ENCODE measurements at places on chromosomes 4 and X.
A peak's percentile ranks its signal among the peaks of the same experiment; 100 is the strongest.

DNA sequence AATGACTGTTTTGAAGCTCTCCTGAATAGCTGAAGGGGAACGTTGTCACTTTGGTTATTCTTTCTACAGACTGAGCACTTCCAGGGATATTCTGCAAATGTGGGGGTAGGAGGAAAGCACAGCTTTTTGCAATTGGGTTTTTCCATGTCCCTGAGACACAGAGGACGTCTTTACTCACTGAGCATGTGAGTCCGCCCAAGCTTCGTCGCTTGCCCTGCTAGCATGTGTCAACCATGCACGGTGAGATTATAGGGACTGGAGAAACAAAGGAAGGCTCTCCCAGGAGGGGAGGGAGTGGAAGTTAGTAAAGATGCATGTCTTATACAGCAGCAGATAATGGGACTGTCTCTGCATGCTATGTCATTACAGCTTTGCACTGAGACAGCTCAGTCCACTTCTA, 111.5 kb upstream of the SFRP2 start:
- no peak for ATAC-seq

- ATAC-seq = no peak
Measured at GRCh38 chr4:12703036-12703435, 781.1 kb downstream of the RAB28 start.

DNA sequence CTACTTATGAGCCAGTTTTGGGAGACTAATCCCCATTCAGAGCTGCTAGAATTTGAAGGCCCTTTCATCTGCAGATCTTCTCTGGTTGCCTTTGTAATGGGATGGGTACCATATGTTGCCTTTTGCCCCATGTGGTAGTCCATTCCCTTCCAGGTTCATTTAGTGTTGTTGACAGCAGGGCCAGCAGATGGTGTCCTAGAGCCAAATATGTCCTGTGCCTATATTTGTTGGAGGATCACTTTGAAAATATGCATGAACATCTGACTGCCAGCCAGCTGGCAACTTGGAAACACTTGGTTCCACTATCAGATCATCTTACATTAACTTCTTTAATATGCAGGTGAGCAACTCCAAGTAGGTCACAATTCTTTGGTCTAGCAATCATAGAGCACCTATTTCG, 30.4 kb downstream of the CFAP299 start:
- ATAC-seq = no peak

DNA sequence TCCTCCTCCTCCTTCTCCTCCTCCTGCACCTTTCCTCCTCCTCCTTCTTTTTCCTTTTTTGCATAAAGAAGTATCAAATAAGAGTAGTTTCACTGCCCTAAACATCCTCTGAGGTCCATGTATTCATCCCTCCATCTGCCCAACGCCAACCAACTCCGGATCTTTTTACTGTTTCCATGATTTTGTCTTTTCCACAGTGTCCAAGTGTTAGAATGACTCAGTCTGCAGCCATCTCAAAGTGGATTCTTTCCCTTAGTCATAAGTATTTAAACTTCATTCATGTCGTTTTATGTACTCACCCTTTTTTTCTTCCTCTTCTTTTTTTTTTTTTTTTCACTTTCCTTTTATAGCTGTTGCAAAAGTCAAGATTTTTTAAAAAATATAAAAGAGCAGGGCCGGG, 12.9 kb downstream of the CSF2RA start:
- ATAC-seq = no peak

- ATAC-seq = no peak
Measured at GRCh38 chr4:48228949-48229348, 40.7 kb downstream of the TEC start.

GRCh38 chr4:41280010-41280409, 23.3 kb downstream of the UCHL1 start:
- no peak for ATAC-seq

GRCh38 chrX:15781961-15782699, 8.2 kb upstream of the ZRSR2 start:
- ATAC-seq = no peak

DNA sequence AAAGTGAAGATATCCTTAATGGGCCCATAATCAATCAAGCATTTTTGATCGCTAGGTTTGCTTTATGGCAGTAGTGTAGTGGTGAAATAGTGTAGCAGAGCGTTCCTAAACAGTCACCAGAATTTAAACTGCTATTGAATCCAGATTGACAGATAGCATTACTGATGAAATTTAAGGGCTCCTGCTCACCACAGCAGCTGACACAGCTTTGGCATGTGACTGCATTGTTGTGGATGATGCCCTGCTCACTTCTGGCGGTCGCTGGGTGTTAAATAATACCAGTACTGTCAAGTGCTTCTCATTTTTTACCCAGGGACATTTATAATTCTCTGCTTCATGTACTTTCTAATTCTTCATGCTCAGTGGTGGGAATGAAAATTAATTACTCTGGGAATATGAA, 102.0 kb upstream of the ARHGAP24 start:
- no peak for ATAC-seq

- ATAC-seq = no peak
Measured at GRCh38 chr4:10891866-10892265, 207.3 kb upstream of the CLNK start.

DNA sequence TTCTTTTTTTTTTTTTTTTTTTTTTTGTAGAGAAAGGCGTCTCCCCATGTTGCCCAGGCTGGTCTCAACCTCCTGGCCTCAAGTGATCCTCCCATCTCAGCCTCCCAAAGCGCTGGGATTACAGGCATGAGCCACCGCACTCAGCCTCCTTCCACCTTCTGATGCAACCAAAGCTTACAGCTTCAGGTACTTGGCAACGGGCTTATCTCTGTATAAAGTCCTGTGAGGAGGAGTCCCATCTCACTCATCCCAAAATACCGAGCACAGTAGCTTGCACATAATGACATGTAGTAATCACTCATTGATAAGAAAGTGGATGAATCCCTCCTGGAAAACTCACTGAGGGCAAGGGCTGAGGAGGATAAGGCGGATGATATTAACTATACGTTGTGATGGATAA, 19.1 kb downstream of the IRF2 start:
- no peak for ATAC-seq

DNA sequence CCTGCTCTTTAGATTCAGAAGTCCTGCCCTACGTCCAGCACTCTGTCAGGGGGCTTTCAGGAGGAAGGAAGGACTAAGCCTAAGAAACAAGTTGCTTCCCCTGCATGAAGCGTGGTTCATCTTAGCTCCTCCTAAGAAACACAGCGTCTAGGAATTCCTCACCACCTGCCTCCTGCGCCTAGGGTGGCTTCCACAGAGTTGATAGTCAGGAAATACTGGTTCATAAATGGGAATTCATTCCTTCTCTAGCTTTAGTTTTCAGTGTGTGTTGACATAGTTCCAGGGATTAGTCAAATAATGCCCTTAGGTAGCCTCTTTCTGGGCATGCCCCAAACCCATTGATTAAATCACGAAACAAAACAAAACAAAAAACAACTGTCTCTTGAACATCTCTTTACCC, 1.7 kb upstream of the MXRA5 start:
- no peak for ATAC-seq

- ATAC-seq = peak; percentile 66
Measured at GRCh38 chr4:166153548-166153947, 280.5 kb downstream of the TLL1 start.

DNA sequence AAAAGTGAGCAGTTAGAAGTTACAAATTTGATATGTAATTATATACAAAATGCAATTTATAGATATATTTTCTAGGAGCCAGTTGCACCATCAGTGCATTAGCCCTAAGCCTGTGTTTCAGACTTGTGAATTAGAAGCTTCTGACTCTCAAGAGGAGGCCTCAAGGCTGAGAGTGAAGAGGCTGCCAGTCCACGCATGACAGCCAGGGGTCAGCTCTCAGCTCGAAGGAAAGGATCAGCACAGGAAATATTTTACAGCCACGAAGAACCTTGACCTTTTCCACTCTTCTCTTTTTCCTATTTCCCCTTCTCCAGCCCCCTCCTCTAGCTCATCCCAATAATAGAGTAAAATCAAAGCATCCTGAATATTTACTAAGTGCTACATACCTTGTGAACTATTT, 642.4 kb downstream of the TRIML1 start:
- no peak for ATAC-seq

GRCh38 chrX:13994536-13995080, 35.1 kb downstream of the GEMIN8 start:
- ATAC-seq = no peak

- ATAC-seq = no peak
Measured at GRCh38 chrX:21875013-21875412, 19.2 kb downstream of the YY2 start.

GRCh38 chr4:69823481-69824186, 36.3 kb downstream of the SULT1E1 start:
- peak; percentile 36 for ATAC-seq

DNA sequence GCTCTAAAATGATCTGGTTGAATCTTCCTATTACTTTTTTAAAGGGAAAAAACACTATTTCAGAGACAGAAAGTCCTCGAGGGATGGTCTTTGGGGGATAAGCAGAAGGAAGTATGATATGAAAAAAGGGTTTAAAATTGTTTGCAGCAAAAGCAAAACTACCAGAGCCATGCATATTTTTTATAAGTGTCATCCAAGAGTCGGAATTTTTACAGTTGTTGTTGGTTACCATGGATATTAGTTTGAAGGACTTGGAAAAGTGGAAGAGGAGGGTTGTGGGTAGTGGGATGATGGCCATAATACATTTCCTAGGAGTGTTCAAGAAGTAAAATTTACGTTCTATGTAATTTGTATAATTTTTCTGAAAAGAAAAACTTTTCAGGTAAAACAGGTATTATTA, 134.4 kb downstream of the PCDH7 start:
- ATAC-seq = no peak

DNA sequence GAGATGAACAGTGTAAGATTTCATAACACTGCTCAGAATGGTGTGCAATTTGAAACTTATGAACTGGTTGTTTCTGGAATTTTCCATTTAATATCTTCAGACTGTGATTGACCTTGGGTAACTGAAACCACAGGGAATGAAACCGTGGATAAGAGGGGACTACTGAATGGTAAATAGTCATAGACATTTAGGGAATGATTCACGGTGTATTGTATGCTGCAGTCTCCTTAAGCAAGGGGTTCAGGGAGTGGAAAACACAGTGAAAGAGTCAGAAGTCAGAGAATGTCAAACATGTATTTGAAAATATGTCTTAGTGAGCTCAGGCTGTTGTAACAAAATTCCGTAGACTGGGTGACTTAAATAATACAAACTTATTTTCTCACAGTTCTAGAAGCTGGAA, 398.2 kb upstream of the DIPK2B start:
- no peak for ATAC-seq

DNA sequence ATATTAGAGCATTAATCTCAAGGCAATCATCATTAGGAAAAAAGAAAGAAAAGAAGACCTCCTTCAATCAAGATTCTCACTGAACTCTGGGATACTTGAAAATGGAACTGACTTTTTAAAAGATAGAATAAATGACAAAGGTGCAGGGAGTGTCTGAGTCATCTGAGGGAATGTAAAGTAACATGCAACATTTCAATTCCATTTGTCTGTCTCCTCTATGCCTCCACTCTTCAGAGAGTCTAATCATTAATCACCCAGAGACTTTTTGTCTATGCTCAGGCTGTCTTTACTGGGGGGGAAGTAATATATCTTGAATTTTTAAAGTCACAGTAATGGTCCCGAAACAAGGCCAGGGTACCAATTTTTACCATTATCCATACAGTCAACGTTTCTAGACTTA, 55.0 kb upstream of the PACRGL start:
- ATAC-seq = no peak

DNA sequence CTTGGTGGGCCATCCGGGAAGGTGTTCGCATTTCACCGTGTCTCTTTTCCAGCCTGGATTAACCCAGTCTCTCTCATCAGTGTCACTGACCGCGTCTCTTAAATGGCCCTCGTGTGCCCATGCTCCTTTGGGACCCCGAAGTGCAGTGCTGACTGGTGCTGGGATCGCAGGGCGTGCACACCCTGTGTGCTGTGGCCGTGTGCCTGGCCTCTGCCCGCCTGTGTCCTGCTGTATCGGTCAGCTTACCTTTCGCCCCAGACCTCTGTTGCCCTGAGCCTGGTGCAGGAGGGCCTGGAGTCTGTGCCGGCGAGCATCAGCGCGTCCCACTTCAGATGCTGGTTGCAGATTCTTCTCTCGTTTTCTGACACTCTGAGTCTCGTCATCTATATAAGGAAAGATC, 68.3 kb upstream of the HGFAC start:
- ATAC-seq = no peak

DNA sequence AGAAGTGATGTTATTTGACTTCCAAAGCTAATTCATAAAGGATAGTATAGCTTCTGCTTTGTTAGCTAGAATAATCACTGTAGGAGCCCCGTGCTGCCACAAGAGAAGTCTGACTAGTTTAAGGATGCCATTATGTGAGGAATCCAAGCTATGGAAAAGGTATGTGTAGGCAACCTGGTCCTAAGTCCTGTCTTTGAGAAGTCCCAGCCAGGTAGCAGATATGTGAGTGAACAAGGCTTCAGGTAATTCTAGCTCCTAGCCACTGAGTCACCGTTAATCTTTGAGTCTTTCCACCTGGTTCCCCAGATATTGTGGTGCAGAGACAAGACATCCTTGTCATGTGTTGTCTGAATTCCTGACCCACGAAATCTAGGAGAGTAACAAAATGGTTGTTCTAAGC, 55.5 kb downstream of the BMP3 start:
- ATAC-seq = no peak

GRCh38 chrX:65985922-65986588, 53.8 kb downstream of the VSIG4 start:
- peak; percentile 71 for ATAC-seq

DNA sequence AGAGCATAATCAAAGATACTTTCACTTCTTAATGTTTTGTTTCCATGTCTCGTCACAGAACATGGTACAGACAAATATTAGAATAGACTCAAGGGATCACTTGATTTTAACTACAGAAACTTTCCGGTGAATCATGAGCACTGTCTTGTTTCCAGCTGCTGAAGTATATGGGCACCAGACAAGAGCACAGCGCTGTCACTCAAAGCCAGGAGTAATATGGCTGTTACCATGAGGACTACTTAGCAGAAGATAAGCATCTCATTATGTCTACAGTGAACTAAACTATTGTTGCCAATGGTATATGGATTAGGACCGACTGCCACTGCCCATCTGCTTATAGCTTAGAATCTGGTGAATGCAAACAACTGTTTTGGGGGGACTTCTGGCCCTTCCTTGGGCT, 34.3 kb downstream of the MECP2 start:
- no peak for ATAC-seq

- ATAC-seq = no peak
Measured at GRCh38 chr4:122604146-122604545, 16.7 kb downstream of the IL21 start.
